Fibroblast of the conjunctiva (primary cell): ENCODE measurements at places on chromosomes 16 and 17.

- peak; percentile 62 for DNase-seq
These were observed 12.4 kb downstream of the TEX14 start for GRCh38 chr17:58679263-58680037.

DNA sequence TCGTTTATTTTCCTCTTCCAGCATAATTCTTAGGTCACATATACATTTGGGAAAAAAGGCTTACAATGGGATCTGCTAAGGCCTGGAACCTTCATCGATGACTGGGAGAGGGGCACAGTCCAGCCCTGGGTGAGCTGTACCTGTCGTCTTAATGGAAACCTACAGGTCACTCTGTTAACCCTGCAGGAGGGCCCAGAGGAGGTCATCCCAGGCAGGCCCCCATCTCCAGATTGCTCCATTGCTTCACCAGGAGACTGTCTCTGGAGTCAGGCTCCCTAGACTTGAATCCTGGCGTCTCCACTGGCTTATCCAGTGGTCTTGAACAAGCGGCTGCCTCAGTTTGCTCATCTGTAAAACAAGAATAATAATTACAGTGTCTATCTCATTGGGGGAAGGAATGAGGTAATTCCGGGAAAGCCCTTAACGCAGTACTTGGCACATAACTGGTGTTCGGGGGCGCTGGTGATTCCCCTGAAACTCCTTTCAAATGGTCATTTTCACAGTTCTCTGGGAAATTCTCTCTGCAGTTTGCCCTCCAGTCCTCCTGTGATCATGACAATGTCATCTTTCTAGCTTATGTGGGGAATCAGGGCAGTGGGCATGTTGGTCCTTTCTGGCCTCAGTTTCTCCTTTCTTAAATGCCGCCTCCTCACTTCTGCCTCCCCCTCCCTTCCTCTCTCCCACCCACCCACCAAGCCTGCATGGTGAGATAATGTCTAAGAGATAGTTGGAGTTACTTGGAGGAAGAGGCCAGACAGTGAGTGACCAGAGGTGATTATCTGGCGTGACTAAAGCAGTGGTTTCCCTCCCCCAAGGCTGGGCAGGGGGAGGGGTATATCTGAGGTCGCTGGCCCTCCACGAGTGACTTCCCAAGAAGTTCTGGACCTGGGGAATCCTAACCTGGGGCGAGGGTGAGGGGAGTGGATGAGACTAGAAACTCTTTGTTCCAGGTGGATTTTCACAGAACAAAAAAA is 31.3 kb upstream of the TAC4 start:
- no peak for DNase-seq

- DNase-seq: peak; percentile 84
These were observed 341.7 kb downstream of the C16orf95 start for GRCh38 chr16:86975445-86975844.

DNA sequence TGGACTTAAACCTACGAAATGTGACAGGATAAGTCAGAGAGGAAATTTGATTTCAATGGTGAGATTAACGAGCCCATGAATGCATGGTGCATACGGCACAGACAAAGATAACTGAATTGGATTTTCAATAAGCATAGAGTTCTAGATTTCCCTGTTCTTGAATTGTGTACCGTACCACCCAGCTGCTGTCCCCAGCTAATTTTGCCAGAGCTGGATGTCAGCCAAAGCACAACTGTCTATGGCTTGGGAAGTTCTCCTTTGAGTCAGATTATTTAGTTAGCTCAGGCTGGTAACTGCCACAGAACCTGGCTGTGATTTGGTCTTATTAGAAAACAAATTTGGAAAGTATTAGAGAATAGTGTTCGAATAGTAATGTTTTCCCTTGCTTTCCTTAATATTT is 143.1 kb downstream of the CDH13 start:
- DNase-seq: no peak

- DNase-seq: no peak
These were observed 3.9 kb downstream of the SMIM5 start for GRCh38 chr17:75637143-75637538.
